ENCODE measurements at places on chromosomes 4 and X.

DNA sequence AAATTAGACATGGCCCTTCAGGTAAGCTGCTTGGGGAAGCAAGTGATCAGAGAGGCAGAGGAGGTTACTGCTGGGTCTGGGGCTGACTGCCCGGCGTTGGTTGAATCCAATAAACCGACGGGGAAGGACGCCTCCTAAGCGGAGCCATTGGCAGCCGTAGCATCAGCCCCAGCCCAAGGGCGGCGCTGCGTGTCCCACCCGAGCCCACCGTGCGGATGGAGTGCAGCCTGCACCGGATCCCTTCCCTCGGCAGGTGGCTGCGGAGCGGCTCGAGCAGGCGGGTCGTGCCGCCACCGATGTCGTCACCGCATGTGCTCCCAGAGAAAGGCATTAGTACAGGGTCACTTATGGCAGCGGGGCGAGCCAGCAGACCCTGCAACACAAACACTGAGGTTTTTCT, 82.1 kb downstream of the ALPK1 start:
- DNase-seq: no peak

- no peak for DNase-seq
Observed at GRCh38 chr4:40134206-40134917, 62.5 kb upstream of the RHOH start.

GRCh38 chr4:173167758-173168395, 734 bp upstream of the GALNT7 start:
- DNase-seq: peak; percentile 49

- no peak for DNase-seq
Observed at GRCh38 chr4:153639833-153640802, 44.0 kb upstream of the TLR2 start.

DNA sequence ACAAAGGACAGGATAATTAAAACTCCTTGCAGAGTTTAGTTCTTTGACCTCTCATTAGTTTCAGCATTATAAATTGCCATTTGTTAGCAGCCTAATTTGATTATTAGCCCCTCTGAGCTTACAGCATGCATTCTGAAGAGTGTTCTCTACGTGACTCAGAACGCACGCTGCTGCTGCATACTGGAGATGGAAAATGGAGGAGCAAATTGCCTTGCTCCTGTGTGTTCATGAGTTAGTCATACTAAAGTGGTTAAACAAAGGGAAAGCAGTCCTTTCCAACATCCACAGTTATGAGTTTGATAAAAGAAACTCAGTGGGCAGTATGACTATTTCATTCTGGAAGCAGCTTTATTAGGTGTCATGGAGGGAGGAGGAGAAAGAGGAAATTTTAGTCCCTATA, 922.5 kb downstream of the RPA4 start:
- DNase-seq: no peak

- DNase-seq: no peak
Observed at GRCh38 chr4:70359115-70359661, 1.4 kb upstream of the SMR3A start.

DNA sequence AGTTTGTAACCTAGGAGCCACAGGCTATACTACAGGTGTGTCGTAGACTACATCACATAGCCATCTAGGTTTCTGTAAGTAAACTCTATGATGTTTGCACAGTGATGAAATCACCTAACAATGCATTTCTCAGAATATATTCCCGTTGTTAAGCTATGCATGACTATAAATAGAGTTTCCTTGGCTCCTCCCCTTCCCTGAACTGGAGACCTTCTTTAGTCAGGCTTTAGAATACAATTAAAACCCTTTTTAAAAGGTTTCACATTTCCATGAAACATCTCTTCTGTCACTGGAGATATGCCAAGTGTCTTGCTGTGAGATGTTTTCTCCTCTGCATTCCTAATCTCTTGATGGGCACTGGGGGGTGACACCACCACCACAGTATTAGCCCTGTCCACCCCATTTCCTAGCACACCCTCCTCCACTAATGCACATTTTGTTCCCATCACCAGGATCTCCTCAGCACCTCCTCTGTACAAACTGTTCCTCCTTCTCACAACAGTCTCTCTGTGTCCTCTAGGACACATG, 334.6 kb upstream of the CPEB2 start:
- no peak for DNase-seq

GRCh38 chr4:102061133-102061532, 270.6 kb downstream of the BANK1 start:
- no peak for DNase-seq

DNA sequence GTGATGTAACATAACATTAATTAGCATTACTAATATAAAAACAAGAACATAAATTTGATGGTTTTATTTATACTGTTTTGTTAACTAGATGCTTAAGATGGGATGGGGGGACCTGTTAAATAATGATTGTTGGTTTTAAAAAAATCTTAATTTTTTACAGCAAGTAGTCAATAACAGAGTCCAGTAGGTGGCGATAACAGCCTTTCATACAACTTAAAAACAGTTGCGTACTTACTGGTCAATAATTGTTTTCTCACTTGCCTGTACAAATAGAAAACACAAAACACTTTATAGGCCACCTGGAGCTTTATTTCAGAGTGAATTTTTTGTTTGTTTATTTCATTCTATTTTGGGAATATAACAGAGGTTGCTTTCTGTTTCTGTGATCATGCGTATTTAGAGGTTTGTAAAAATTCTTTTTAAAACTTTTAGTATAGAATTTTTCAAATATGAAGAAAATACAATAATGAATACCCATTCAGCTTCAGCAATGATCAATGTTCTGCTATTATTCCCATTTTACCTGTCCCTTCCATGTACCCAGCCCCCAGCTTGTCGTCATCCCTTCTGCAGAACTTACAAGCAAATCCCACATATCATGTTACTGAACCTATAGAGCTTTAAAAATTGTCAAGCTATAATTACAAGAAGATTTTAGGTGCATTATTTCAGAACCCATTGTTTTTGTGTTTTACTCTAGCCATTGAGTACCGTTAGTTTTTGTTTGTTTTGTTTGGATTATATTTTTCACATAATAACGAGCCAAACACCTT, 97.1 kb downstream of the MRPL1 start:
- DNase-seq: no peak

DNA sequence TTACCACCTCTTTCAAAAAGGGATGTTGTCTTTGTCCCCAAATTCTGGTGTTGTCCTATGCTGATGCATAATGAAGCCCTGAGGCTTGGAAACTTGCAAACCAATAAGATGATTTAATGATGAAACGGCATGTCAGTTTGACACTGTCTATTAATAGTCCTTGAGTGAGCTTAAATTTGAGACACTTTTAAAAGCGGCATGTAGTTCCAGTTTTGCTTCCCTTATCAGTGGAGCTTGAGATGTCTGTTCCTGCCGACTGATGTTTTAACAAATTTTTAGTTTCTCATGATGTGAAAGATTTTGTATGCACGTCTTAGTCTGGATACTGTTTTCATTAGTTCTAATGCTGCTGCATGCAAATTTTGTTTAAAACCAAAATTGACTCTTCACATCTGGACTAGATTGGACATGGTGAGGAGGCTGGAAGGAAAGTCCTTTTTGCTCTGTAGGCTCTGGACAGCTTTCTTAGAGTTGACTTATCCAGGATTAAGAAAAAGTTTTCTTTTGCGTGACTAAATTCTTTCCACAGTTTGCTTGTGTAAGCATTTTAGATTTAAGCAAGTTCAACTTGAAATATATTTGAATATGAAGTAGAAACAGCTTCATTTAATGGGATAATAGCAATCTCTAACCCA, 11.7 kb downstream of the C1GALT1C1 start:
- no peak for DNase-seq

- DNase-seq: no peak
Observed at GRCh38 chr4:24550441-24551175, 33.7 kb downstream of the DHX15 start.

DNA sequence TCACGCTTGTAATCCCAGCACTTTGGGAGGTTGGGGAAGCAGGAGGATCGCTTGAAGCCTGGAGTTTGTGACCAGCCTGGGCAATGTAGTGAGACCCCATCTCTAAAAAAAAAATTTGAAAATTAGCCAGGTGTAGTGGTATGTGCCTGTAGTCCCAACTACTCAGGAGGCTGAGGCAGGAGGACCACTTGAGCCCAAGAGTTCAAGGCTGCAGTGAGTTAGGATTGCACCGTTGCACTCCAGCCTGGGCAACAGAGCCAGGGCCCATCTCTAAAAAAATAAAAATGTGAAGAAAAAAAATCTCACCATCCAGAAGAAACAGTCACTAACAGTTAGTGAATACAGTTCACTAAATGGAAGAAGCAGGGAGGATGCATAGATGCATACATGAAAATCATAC, 34.8 kb downstream of the TMEM271 start:
- no peak for DNase-seq

DNA sequence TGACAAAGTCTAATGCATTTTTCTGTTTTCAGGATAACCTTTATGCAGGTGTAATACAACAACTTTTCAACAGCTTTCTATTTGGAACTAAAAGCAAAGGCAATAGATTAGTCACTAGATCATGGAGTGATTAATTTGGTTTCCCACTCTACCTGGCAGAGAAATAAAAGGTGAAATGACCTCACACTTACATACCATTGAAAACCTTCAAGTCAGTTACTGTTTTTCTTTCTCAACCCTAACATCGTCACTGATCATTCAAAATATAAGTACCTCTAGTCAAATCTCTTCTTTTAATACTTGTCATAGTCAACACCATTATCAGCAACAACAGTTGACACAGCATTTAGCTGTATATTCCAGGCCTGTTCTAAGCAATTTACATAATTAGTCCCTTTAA, 85.1 kb upstream of the ZCCHC13 start:
- DNase-seq: no peak

DNA sequence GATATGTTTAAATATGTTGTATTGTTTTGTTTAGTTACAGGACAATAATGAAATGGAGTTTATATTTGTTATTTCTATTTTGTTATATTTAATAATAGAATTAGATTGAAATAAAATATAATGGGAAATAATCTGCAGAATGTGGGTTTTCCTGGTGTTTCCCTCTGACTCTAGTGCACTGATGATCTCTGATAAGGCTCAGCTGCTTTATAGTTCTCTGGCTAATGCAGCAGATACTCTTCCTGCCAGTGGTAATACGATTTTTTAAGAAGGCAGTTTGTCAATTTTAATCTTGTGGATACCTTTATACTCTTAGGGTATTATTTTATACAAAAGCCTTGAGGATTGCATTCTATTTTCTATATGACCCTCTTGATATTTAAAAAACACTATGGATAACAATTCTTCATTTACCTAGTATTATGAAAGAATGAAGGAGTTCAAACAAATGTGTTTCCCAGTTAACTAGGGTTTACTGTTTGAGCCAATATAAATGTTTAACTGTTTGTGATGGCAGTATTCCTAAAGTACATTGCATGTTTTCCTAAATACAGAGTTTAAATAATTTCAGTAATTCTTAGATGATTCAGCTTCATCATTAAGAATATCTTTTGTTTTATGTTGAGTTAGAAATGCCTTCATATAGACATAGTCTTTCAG, 26.9 kb downstream of the NUDT6 start:
- no peak for DNase-seq

DNA sequence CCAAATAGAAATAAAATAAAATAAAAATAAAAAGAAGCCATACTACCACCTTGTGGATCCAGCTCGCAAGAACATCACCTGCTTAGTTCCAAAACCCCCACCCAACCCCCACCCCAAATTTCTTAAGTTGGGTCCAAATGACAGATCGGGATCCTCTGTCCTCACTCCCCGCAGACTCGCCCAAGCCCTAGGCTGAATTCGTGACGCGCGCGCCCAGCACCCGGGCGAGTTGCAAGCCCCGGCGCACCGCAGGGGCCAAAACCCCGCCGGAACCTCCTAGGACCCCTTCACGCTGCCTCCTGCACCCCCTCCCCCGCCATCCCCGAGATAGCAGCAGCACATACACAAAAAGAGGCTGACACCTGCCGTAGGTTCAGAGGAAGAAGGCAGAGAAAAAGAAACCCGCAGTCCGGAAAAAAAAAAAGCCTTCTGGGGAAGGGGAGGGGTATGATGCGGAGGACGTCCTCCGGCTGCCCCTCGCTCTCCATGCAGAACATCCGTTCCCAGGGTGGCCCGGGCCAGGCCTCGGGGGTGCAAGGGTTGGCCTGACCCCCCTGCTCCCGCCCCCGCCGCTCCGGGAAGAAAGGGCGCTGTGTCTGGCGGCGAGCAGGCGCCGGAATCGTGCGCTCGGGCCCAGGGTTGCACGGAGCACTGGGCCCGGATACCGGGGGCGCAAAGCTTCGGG, 2.6 kb downstream of the NLGN4X start:
- DNase-seq: peak; percentile 40

- no peak for DNase-seq
Observed at GRCh38 chr4:48315728-48316630, 25.4 kb upstream of the SLAIN2 start.

GRCh38 chr4:75434105-75434504, 80.1 kb downstream of the RCHY1 start:
- DNase-seq: no peak

- no peak for DNase-seq
Observed at GRCh38 chr4:159455675-159456237, 352.9 kb downstream of the RAPGEF2 start.

Measured in femur (tissue), 1 donor.